ENCODE measurements at places on chromosomes 16 and 17. TPM values are rescaled to one million over a fixed set of nuclear protein-coding genes. Genes with fewer than 3 reads are reported as not detected.

Gene MTSS2
- 92.4 TPM for total RNA-seq

DNA sequence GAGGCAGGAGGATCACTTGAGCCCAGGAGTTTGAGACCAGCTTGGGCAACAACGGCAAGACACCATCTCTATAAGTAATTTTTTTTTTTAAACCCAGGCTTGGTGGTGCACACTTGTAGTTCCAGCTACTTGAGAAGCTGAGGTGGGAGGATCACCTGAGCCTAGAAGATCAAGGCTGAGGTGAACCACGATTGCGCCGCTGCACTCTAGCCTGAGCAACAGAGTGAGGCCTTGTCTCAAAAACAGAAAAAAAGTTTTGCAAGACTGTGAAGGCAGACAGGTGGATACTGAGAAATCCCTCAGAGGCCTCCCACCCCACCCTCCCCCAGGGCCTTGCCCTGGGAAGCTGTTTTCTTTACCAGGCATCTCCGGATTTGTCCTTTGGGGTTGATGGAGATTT is 125.4 kb downstream of the MGAT5B start:
- no peak overlapping the region for H3K27ac ChIP-seq
- peaks cover 4% of the 10 kb centered on the region for H3K27me3 ChIP-seq
- no peak for DNase-seq
- no peaks in the 10 kb centered on the region for H3K4me1 ChIP-seq
- H3K36me3 ChIP-seq: no peaks in the 10 kb centered on the region
- H3K4me3 ChIP-seq: no peak overlapping the region

GRCh38 chr17:55783684-55784245 is 32.9 kb downstream of the PCTP start:
- H3K4me3 ChIP-seq: no peak overlapping the region
- no peaks in the 10 kb centered on the region for H3K36me3 ChIP-seq
- no peak overlapping the region for H3K27ac ChIP-seq

- peak overlapping the region; percentile 70 for H3K27ac ChIP-seq
- no peaks in the 10 kb centered on the region for H3K36me3 ChIP-seq
- H3K4me1 ChIP-seq: peaks cover 17% of the 10 kb centered on the region
- peak; percentile 88 for DNase-seq
- H3K27me3 ChIP-seq: no peaks in the 10 kb centered on the region
Observed at GRCh38 chr16:70703041-70703834, 17.4 kb upstream of the MTSS2 start.

DNA sequence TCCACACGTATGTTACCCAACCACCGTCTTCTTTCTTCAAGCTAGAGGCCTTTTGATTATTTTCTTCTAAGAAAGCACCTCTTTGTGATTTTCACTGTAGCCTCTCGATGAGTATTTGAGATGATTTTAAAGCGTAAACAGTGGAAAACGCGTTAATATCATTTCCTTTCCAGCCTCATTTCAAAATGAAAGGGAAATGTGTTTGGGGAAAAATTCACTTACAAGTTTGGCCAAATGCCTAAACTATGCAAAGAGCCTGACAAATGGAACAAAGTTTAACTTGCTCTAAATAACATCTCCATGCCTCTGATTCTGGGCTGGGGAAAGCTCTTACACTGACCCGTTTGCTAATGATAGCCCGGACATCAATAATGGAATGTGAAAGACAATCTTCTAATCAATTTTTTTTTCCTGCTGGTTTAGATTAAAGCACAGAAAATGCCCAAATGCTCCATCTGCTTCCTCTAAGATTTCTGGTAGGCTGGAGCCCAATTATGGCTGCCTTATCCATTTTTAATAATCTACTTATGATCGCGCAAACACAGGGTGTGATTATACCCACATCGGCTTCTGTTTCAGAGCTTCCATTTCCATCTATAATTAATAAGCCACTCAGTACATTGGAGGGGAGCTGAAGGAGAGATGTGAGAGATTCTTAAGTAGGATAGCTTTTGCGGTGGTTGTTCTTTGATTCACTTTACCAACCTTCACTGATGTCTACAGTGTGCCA is 43.5 kb downstream of the HS3ST2 start:
- H3K36me3 ChIP-seq: no peaks in the 10 kb centered on the region
- H3K27me3 ChIP-seq: no peaks in the 10 kb centered on the region
- H3K27ac ChIP-seq: no peak overlapping the region
- no peak overlapping the region for H3K4me3 ChIP-seq

DNA sequence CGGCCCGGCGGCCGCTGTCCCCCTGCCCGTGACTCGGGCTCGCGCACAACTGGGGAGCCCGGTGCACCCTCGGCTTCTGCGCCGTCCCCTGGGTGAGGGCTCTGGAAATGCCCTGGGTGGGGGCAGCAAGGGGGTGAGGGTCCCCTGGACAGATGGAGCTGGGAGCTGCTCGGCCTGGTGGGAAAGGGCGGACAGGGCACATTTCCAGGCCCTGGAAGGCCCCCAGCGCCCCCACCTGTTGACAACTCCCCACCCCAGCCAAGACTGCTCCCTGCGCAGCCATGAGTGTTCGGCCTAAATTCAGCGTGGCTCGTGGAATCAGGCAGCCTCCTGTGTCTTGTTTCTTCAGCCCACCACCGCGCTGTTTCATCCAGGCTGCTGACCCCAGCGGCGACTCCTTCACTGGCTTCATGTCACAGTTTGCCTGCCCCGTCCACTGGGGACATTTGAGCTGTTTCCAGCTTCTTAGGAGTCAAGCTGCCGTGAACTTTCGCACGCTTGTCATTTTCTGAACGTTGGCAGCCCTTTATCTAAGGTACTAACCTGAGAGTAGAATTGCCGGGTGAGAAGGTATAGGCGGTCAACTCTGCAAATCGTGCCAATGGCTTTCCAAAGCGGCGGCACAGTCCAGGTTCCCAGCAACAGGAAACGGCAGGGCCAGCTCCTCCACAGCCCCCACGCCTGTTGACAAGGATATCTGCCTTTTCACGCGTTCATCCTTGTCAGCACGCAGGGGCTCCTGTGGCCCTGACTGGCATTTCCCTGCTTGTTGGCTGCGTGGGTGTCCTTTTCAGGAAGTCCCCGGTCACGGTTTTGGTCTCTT is 895 bp downstream of the UTS2R start:
- H3K4me1 ChIP-seq: peaks cover 4% of the 10 kb centered on the region
- H3K27ac ChIP-seq: no peak overlapping the region
- no peaks in the 10 kb centered on the region for H3K36me3 ChIP-seq
- no peak for DNase-seq

- no peak for DNase-seq
- no peaks in the 10 kb centered on the region for H3K27me3 ChIP-seq
- H3K4me3 ChIP-seq: peak overlapping the region; percentile 49
- no peak overlapping the region for H3K27ac ChIP-seq
Observed at GRCh38 chr16:2466667-2467527, 4.2 kb upstream of the NTN3 start.

- H3K27me3 ChIP-seq: no peaks in the 10 kb centered on the region
- H3K4me3 ChIP-seq: no peak overlapping the region
- no peaks in the 10 kb centered on the region for H3K36me3 ChIP-seq
- H3K4me1 ChIP-seq: peaks cover 38% of the 10 kb centered on the region
- peak overlapping the region; percentile 43 for H3K27ac ChIP-seq
- no peak for DNase-seq
Observed at GRCh38 chr17:77440560-77440981, 299.8 kb downstream of the SEC14L1 start.

- H3K4me1 ChIP-seq: peaks cover 5% of the 10 kb centered on the region
- no peaks in the 10 kb centered on the region for H3K27me3 ChIP-seq
- DNase-seq: no peak
- no peak overlapping the region for H3K27ac ChIP-seq
Observed at GRCh38 chr17:3843935-3844516, 2.0 kb downstream of the NCBP3 start.

DNA sequence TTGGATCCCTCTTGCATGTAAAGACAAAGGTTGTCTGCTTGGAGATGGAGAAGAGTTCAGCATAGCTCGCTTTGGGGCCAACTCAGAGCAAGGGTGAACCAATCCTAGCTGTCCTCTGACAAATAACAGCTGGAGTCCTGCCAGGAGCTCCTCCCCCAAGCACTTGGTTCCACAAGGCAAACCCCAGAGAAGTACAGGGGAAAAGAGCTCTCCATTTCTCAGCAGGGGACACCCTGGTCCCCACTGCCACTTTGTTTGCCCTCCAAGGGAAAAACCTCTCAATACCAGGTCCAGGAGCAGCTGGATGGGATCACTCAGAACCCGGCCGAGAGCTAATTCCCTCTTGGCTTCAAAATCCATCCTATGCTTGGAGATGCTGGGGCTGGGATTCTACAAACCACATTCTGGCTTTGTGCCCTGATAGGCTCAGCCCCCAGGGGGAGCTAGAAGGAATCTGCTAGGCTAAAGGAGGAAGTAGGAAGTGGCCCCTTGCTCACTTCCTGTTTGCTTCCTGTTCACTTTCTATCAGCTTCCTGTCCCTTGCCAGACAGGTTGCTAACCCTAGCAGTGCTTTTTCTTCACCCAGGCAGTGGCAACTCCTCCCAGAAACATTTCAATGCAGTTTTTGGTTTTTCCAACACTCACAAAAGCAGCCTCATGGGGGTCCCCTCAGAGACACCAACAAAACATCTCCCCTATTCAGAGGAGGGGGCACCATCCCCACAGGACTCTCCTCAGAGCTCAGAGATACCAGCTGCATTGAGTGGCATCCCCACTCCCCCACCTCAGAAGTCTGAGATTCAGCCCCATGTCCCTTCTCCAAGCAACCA is 30.7 kb downstream of the CDRT4 start:
- H3K27ac ChIP-seq: no peak overlapping the region
- H3K4me1 ChIP-seq: no peaks in the 10 kb centered on the region
- no peak for DNase-seq
- no peak overlapping the region for H3K4me3 ChIP-seq
- no peaks in the 10 kb centered on the region for H3K27me3 ChIP-seq

GRCh38 chr17:77496401-77496801 is 355.6 kb downstream of the SEC14L1 start:
- H3K4me3 ChIP-seq: no peak overlapping the region
- H3K27me3 ChIP-seq: no peaks in the 10 kb centered on the region
- H3K4me1 ChIP-seq: no peaks in the 10 kb centered on the region
- no peak overlapping the region for H3K27ac ChIP-seq
- no peak for DNase-seq
- no peaks in the 10 kb centered on the region for H3K36me3 ChIP-seq
